ENCODE measurements at places on chromosomes 11 and 22.

- DNase-seq: no peak
Measured at GRCh38 chr11:120211522-120212258, 858 bp downstream of the OAF start.

- DNase-seq: no peak
Measured at GRCh38 chr11:83815736-83816135, 529.6 kb upstream of the CCDC90B start.

- no peak for DNase-seq
Measured at GRCh38 chr11:45106440-45106839, 40.0 kb upstream of the PRDM11 start.

- no peak for DNase-seq
Measured at GRCh38 chr11:76824980-76825725, 35.6 kb upstream of the ACER3 start.

DNA sequence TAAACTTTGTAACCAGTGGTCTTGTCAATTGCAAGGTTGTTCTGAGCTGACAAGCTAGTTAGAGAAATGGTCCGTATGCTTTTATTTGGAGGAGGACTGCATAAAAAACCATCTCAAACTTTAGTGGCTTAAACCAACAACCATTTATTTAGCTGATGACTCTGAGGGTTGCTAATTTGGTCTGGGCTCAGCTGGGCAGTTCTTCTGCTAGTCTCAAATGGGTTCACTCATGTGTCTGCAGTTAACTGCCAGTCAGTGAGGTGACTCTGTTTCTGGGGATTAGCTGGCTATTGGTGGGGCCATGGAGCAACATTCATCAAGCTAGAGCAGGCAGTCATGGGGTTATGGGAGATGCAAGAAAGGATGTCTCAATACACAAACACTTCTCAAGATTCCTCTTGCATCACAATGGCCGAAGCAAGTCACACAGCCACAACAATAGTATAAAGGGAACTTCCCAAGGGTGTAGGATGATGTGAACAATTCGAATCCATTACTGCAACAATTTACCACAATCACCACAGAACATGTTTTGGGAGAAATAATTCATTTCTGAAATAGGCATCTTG, 521.9 kb downstream of the INSC start:
- no peak for DNase-seq

- no peak for DNase-seq
Measured at GRCh38 chr11:62001450-62002191, 34.2 kb upstream of the FTH1 start.

- DNase-seq: no peak
Measured at GRCh38 chr11:680476-680875, 14.5 kb downstream of the DEAF1 start.

DNA sequence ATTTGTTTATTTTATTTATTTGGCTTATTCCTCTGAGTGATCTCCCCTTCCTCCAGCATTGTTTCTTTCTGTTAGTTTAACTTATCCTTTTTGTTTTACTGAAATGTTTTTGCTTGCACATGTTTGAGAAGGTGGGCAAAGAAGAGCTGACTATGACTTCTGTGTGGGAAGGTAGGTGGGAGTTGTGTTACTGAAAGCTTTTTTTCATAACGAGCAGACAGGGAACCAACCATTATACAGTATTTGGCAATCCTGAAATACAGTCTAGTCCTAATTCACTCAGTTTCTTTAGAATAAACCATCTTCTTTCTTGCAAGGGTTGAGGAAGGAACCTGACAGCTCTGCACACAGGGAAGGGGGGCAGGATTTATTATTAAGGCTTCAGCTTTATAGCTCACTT, 37.0 kb upstream of the PAK1 start:
- no peak for DNase-seq

GRCh38 chr11:33643167-33643824, 57.3 kb downstream of the C11orf91 start:
- DNase-seq: no peak

DNA sequence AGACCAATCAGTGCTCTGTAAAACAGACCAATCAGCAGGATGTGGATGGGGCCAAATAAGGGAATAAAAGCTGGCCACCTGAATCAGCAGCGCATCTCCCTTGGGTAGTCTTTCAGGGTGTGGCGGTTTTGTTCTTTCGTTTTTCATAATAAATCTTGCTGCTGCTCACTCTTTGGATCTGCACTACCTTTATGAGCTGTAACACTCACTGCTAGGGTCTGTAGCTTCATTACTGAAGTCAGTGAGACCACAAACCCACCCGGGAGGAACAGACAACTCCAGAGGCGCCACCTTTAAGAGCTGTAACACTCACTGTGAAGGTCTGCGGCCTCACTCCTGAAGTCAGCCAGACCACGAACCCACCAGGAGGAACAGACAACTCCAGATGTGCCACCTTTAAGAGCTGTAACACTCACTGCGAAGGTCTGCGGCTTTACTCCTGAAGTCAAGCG, 175.5 kb upstream of the PDGFD start:
- no peak for DNase-seq

GRCh38 chr11:69587454-69588090, 53.4 kb upstream of the CCND1 start:
- DNase-seq: no peak

DNA sequence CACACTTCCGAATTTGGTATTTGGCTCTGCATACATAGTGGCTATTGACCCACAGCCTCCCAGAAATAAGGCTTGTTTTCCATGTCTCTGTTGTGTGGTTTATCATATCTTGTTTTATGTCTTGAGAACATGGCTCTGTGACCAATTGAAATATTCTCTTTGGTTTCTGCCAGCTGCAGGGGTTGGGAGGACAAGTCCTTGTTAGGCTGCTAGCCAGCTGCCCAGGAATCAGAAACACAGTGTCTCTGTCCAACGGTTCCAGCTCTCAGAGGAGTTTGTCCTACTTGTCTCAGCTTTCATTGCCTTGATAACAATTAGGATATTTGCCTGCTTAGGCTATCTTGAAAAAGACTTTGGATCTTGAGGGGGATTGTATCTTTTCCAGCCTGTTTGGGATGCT, 6.0 kb upstream of the SLC7A4 start:
- no peak for DNase-seq

DNA sequence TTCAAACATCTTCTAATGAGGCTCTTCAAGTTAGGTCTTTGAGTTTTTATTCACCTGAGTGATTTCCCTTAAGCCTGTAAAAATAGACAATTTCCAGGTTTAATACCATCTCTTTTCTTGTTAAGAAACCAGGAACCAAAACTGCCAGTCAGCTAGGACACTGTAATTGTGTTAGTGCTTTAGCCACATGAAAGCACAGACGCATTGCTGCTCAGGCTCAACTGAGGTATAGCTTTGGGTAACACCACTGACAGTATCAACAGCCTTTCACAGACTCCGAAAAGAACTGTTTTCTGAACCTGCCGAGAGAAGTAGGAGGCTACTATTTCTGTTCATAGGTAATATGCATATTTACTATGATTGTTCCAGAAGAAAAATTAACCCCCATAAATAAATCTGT, 768.7 kb downstream of the ETS1 start:
- DNase-seq: no peak

- DNase-seq: peak; percentile 90
Measured at GRCh38 chr22:25362215-25362882, 142.9 kb downstream of the CRYBB2 start.

DNA sequence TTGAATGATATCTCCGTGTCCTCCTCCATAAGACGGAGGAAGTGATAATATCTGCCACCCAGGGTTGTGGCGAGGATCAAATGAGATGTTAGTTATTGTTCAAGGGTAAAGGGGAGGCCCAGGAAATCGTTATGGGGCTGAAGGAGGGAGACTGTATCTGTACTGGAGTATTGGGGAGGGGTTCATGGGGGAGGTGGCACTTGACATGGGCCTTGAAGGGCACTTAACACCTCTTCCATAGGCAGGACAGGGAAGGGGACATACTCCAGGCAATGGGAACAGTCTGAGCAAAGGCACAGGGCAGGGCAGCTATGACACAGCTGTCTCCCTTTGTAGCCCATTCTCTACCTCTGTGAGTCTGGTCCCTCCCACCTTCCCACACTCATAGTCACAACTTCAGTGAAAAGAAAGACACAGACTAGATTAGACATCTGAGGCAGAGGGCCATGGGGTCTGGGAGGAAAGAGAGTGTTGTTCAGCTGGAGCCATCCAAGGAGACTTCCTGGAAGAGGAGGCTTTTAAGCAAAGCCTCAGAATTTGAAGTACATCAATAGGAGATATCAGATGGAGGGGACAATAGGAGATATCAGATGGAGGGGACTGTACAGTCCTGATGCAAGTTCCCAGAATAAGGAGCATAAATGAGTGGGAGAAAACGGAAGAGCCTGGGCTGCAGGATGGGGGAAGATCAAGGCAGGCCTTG, 15.8 kb upstream of the DGKZ start:
- DNase-seq: no peak

DNA sequence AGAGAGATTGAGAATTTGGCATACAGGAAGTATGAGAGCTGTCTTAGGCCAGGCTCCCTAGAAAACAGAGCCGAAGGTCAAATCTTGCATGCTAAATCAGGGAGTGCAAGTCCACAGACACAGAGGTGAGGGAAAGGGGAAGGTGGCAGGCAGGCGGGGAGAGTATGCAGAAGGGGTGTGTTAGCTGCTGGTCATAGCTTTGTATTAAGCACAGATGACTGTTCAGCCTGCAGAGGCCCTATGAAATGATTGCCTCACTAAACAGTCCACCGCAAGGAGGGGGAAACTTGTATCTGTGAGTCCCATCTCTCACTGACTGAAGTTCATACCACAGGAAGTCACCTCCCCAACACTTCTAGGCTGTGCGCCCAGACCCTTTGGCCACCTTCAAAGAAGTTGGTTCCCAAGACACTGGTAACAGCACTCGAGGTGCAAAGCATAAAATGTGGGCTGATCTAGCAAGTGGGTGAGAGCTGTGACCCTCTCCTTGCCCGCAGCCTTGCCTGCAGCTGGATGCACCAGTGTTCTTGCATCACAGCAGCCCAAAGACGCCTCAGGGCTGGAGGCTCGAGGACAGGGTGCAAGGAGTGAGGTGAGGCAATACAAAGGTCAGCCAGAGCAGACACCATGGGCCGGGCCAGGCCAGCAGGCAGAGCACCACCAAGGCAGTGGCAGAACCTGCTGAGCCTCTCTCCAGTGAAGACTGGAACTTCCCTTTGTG, 115.3 kb upstream of the TBCEL start:
- no peak for DNase-seq

DNA sequence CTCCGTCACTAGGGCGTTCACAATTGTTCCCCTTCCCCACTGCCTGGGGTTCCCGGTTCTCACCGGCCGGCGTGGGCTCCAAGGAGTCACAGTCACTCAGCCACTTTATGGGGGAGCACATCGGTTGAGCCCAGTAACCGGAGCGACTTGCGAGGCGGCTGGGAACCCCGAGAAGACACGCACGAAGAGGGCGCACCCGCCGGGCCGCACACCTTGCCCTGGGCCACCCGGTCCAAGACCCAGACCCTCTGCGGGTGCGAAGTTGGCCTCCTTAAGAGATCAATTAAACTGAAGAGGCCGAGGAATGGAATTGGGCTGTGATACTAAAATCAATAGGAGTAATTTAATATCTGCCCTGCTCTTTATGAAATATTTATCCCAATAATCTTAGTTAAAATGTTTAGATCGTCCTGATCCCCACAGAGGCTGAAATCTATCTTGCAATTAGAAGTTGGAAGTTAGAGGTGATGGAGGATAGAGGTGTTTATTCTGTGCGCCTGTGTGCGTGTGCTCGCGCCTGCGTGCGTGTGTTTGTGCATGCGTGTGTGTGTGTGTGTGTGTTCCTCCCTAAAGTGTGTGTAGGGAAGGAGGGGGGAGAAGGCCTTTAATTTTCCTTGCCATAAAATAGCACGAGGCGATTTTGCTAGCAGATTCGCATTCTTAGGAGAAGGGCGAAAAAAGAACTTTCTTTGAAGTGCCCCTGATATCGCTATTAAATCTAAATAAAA, 954 bp upstream of the MN1 start:
- DNase-seq: no peak

DNA sequence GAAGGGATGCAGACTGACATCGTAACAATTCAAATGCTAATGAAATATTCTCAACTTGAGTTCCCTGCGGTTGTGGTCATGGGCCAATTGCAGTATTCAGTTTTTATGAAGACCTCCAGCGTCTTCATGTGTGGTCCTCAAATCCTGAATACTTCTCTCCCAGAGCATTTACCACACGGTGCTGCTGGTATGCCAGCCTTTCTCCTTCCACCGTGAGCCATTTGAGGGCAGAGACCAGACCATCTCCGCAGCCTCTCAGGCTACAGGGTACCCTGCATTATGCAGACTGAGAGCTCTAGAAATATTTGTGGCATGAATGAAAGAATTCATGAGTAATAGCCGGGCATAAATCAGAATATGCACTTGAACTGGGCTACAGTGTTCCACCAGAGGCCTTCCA, 289.7 kb downstream of the ST3GAL4 start:
- DNase-seq: no peak

DNA sequence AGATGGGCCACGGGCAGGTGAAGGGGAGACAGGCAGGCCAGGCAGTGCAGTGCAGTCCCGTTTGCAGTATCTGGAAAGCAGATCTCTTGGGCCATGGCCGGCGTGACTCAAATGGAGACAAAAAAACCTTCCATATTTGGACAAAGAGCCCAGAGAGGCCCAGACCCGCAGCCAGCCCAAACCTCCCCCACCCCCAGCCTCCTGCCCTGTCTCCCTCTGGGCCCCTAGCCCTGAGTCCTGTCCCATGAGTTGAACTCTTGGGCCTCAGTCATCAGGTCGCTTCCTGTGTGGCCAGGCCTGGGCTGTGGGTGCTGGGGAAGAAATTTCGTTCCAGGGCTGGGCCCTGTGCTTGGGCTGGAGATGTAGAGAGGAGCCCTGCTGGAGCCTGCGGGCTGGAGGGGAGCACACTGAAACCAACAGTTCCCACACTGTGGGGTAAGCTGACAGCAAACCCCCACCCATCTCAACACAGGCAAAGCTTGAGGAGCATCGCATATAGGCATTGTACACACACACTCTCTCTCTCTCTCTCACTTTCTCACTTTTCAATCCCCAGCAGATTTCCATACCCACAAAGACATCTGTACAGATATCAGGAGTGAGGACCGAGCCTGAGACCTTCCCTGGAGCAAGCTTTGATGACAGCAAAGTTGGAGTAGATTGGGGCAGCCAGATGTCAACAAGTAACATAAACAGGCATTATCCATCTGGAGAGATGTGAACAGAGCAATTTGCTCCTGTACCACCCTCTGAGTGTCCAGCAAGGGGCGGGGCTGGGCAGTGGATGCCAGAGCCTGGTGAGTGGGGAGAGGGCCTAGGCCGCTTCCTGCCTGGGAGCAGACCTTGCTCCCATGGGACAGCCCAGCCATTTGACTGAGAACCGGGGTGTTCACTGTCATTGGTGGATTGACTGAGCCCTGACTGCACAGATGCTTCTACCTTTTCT, 17.2 kb downstream of the ARHGEF17 start:
- no peak for DNase-seq

Measured in neural crest cell (in vitro differentiated cells).